ENCODE measurements at places on chromosomes 6 and 20.

DNA sequence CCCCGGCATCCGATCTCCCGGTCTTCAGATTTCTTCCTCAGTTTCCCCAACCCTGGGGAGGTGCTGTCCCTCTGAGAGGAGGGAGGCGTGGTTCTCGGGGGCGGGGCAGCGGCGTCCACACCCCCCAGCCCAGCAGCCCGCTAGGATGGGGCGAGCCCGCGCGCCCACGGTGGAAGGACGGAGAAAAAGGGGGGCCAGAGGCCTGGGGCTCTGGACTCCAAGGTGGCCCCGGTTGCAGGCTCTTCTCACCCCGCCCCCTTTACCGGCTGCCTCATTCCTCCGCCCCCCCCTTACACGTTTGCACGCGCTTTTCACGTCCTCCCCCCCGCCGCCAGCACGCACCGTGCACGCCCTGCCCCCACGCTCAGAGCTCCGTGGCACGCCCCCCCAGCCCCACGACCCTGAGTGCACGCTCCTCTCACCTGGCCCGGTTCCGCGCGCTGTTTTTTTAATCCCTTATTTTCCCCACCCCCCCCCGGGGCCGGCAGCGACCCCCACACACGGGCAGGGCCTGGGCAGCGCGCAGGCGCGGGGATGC, 402 bp downstream of the ZBTB12 start:
- no peak for DNase-seq

DNA sequence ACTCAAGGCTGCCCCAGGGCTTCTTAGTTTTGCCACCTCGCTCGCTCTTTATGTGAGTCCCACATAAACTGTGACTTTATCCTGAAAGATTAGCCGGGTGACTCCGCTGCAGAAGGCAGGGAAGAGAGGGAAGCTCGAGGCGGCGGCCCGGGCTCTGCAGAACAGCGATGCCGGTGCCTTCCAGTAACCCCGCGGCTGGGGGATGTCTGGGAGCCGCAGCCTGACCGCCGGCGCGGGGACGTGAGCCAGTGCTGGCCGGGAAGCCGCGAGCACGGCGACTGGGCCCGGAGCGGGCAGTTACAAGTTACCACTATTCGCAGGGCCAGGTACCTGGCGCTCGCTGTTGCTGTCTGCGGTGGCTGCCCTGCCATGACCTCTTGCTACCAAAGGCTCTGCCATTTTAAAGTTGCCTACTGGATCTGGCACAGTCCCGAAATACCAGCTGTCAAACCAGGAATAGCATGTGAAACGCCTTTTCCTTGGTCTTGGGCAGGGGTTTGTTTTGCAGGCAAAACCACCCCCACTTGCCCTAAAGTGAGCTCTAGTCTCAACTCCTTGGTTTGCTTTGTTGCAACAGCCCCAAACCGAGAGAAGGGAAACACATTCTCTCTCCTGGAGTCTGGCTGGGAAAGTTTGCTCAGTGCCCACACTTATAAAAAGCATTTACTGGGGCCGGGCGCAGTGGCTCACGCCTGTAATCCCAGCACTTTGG, 124.0 kb upstream of the SLC2A12 start:
- DNase-seq: no peak

- no peak for DNase-seq
Observed at GRCh38 chr6:87807475-87807874, 105.4 kb upstream of the AKIRIN2 start.

- no peak for DNase-seq
Observed at GRCh38 chr6:162387718-162388382, 339.7 kb downstream of the PRKN start.

GRCh38 chr20:33372993-33373441, 28.3 kb downstream of the CDK5RAP1 start:
- DNase-seq: no peak

DNA sequence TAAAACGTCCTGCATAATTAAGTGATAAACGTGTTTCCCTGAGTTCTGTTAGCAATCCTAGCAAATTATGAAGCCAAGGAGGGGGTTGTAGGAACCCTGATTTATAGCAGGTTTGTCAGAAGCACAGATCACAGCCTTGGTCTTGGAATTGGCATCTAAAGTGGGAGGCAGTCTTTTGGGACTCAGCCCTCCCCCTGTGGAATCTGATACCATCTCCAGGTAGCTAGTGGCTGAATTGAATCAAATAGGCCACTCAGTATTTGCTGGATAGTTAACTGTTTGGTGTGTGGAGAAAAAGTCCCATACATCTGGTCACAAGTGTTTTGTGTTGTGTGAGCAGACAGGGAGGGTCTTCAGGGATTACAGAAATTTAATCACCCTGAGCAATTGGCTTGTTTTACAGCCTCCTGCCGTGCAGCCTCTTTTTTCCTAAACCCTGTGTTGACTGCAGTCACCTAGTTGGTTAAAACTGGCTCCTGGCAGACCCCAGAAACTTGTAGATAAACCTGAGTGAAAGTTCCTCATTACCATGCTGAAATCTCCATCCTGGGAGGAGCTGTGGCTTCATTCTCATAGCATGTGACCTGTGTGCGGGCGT, 19.0 kb upstream of the KIFC1 start:
- no peak for DNase-seq

- DNase-seq: no peak
Observed at GRCh38 chr6:7938562-7939183, 28.1 kb upstream of the TXNDC5 start.

- no peak for DNase-seq
Observed at GRCh38 chr6:1044040-1044836, 267.7 kb upstream of the FOXQ1 start.

DNA sequence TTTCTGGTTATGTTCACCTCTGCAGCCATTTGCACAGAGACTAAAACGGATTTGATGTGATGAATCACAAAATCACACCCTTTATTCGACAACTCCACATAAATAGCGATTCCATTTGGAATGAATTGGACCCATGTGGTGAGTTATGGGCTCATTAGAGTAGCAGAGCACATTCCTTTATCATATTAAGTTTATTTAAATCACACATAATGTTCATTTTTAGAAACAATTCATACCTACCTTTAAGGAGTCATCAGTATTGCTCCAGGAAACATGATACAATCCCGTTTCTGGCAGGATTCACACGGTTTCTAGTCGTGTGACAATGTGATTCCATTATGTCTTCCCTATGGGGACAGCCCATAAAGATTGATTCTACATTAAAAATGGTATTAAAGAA, 303.5 kb downstream of the CDH4 start:
- DNase-seq: peak; percentile 9

- no peak for DNase-seq
Observed at GRCh38 chr6:110378552-110378951, 20.4 kb upstream of the METTL24 start.

GRCh38 chr6:143223895-143224294, 163.2 kb downstream of the AIG1 start:
- no peak for DNase-seq

GRCh38 chr6:4451081-4451480, 315.7 kb upstream of the ECI2 start:
- no peak for DNase-seq

DNA sequence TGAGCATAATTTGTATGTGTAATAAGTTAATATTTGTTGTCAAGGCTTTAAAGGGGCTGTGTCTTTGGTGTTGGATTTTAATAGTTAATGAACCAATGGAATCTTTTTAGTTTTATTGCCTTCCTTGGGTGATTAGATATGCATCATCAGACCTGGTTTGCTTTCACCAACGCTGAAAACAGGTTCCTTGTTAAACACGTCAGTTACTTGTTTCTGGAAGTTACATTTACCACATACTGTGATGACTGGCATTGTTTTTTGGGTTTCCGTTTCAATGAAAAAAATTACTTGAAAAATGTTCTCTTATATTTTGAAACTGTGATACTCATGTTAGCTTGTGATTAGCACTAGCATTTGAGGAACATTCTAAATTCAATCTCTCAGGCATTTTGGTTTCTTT, 58.6 kb upstream of the RNF144B start:
- no peak for DNase-seq

GRCh38 chr6:19804205-19805128, 32.7 kb upstream of the ID4 start:
- DNase-seq: peak; percentile 94

GRCh38 chr6:43771858-43772680, 2.1 kb downstream of the VEGFA start:
- no peak for DNase-seq

- no peak for DNase-seq
Observed at GRCh38 chr6:98382246-98382645, 452.1 kb upstream of the POU3F2 start.

GRCh38 chr6:126076992-126077664, 90.8 kb downstream of the TRMT11 start:
- no peak for DNase-seq

- no peak for DNase-seq
Observed at GRCh38 chr20:48211238-48211637, 426.0 kb upstream of the SULF2 start.

DNA sequence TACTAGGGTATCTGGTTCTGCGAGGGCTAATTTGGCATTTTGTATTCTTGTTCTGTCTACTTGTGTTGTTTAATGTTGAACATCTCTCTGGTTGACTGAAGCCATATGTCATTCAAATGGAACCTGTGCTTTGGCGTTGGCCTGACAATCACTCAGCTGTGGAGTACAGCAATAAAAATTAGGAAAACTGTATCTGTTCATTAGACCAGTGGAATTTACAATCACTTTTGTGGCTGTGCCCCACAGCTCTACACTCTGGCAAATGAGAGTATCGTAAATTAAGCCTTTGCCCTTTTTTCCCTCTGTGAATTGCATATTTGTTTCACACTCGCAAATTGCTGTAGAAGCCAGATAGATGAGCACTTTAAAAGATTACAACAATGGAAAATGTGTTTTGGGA, 102.0 kb downstream of the ARID1B start:
- no peak for DNase-seq

GRCh38 chr6:106637717-106638341, 8.5 kb downstream of the QRSL1 start:
- DNase-seq: no peak

GRCh38 chr6:18446771-18447170, 59.6 kb downstream of the RNF144B start:
- no peak for DNase-seq

GRCh38 chr6:21404577-21404976, 189.0 kb upstream of the SOX4 start:
- no peak for DNase-seq

GRCh38 chr6:43481075-43481474, 3.7 kb downstream of the TJAP1 start:
- no peak for DNase-seq

- no peak for DNase-seq
Observed at GRCh38 chr20:62724692-62725595, 16.3 kb downstream of the NTSR1 start.

DNA sequence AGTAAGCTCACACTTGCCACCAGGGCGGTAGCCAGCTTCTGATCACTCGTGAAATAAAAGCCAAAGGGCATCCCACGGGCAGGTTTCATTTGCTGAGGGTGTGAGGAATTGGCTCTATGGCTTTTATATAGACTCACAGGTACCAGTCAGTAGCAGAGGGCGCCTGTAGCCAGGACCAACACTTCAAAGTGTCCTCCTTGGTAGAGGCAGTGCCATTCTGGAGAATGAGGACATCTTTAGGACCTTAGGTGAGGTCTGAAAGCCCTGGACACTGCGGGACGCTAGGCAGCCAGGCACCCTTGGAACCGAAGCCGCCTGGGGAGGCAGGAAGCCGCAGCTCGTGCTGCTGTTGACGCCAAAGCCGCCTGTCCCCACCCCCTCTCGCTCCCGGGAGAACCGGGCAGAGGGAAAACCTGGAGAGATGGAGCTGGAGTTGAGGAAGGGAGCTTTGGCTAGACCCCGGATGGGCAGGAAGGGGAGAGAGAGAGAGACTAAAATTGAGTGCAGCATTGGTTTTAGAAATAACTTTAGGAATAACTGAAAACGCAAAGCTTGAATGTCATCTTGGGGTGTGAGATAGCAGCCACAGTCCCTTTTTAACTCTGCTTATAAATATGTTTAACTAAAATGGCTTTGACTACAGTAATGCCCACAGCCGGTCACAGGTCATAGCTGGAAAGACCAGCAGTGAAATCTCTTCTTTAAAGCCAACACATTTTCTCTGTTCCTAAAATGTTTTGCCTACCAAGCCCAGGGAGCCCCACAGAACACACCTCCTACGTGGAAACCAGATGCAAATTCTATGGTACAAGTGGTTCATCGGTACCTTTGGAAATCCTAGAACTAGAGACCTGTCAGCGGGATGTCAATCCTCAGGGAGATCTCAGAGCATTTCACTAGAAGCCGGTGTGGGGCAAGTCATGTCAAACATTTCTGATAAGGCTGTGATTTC, 128.5 kb upstream of the CDYL start:
- peak; percentile 52 for DNase-seq

- no peak for DNase-seq
Observed at GRCh38 chr20:37114012-37114411, 18.2 kb upstream of the RBL1 start.

GRCh38 chr6:134146268-134147033, 94.0 kb upstream of the SLC2A12 start:
- no peak for DNase-seq

- DNase-seq: no peak
Observed at GRCh38 chr6:36244641-36245280, 25.1 kb upstream of the PNPLA1 start.

DNA sequence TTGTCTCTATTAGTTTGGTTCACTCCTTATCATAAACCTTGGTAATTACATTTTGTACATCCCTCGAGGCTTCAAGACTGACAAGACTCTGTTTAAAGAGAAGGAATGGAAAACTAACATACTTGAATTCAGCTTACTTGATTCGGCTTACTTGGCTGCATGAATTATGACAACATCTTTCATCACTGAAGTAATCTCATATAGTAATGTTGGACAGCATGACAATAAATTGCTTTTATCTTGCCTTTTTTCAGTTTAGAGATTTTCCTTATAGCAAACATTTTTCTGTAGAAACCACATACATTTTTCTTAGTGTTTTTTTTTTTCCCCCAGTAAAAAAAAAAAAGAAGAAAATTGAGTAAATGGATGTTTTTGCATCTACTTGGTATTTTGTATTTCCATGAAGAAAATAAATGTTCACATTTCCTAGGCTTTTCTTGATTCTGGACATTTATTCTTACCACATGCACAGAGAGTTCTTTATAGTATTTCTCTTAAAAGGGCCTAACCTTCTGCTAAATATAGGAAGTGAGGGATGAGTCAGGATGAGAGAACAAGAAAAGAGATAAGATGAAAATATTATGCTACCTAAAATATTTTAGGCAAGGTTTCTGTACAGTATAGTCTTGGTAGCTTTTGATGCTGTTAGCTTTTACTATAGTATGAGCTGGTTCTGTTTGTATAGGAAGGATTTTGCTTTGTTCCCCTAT, 101.0 kb upstream of the HDGFL1 start:
- DNase-seq: peak; percentile 10

- no peak for DNase-seq
Observed at GRCh38 chr6:156464100-156464878, 312.9 kb upstream of the ARID1B start.

GRCh38 chr6:92723390-92723931, 695.9 kb downstream of the EPHA7 start:
- DNase-seq: no peak

- peak; percentile 75 for DNase-seq
Observed at GRCh38 chr20:44692932-44693480, 22.2 kb upstream of the CCN5 start.

GRCh38 chr6:47822856-47823554, 41.2 kb downstream of the OPN5 start:
- no peak for DNase-seq

- no peak for DNase-seq
Observed at GRCh38 chr6:165008971-165009370, 300.4 kb downstream of the C6orf118 start.

GRCh38 chr6:114157848-114158247, 185.0 kb downstream of the HS3ST5 start:
- DNase-seq: no peak

- no peak for DNase-seq
Observed at GRCh38 chr20:15565786-15566185, 1007.5 kb downstream of the KIF16B start.

- no peak for DNase-seq
Observed at GRCh38 chr6:157491571-157492232, 110.7 kb downstream of the ZDHHC14 start.

Measured in fibroblast of skin of left biceps (primary cell).